ENCODE measurements at places on chromosomes 12 and 14.
A peak's percentile ranks its signal among the peaks of the same experiment; 100 is the strongest.

- DNase-seq = no peak
These were observed 25.7 kb downstream of the ALKBH1 start for GRCh38 chr14:77682158-77682553.

- no peak for DNase-seq
These were observed 75.3 kb upstream of the TMPO start for GRCh38 chr12:98439981-98440581.

- DNase-seq = no peak
These were observed 1.1 kb downstream of the SMIM10L1 start for GRCh38 chr12:11171969-11172675.

GRCh38 chr14:22314183-22314820 is 274.7 kb downstream of the DAD1 start:
- peak; percentile 66 for DNase-seq

DNA sequence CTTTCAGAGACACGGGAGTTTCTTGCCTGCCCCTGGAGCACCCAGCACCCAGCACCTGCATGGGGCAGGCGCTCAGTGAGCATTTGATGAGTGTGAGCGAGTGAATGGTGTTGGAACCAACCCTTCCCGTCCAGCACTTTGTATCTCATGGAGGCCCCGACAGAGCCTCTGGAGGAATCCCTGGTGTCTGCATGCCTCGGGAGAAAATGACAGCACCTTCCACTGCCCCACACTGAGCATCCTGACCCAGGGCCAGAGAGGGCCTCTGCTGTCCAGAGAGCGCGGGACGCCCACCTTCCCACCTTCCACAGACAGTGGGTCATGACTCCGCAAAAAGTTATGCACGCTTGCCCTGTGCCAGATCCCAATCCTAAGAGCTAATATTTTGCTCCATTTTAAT is 103.0 kb upstream of the BCL11B start:
- DNase-seq = no peak

DNA sequence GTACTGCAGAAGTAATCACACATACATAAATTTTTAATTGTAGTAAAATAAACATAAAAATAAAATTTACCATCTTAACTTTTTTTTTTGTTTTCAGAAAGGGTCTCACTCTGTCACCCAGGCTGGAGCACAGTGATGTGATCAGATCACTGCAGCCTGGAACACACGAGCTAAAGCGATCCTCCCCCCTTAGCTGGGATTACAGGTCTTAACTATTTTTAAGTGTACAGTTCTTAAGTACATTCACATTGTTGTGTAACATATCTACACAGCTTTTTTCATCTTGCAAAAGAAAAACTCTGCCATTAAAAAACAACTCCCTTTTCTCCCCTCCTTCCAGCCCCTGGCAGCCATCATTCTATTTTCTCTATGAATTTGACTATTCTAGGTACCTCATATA is 92.3 kb downstream of the PPP1R12A start:
- no peak for DNase-seq

DNA sequence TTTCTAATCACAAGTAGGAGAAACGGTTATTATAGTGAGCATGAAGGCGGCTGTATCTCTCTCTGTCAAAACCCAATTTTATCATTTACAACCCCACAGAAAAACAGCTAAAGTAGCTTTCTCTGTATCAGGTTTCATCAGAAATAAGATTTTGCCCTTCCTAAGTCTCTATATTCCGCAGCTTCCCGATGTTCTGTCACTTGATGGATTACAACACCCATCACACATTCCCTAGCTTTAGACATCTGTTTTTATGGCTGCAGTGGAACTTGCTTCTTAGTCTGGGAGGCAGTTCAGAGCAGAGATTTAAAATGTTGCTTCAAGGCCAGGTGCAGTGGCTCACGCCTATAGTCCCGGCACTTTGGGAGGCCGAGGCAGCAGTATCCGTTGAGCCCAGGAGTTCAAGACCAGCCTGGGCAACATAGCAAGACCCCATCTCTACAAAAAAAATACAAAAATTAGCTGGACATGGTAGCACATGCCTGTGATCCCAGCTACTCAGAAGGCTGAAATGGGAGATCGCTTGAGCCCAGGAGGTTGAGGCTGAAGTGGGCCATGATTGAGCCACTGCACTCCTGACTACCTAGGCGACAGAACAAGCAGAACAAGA is 27.6 kb upstream of the FOXN3 start:
- DNase-seq = no peak

- no peak for DNase-seq
These were observed 41.9 kb upstream of the ZFP36L1 start for GRCh38 chr14:68834816-68835215.

GRCh38 chr12:116474331-116474730 is 84.8 kb upstream of the MAP1LC3B2 start:
- DNase-seq = no peak

DNA sequence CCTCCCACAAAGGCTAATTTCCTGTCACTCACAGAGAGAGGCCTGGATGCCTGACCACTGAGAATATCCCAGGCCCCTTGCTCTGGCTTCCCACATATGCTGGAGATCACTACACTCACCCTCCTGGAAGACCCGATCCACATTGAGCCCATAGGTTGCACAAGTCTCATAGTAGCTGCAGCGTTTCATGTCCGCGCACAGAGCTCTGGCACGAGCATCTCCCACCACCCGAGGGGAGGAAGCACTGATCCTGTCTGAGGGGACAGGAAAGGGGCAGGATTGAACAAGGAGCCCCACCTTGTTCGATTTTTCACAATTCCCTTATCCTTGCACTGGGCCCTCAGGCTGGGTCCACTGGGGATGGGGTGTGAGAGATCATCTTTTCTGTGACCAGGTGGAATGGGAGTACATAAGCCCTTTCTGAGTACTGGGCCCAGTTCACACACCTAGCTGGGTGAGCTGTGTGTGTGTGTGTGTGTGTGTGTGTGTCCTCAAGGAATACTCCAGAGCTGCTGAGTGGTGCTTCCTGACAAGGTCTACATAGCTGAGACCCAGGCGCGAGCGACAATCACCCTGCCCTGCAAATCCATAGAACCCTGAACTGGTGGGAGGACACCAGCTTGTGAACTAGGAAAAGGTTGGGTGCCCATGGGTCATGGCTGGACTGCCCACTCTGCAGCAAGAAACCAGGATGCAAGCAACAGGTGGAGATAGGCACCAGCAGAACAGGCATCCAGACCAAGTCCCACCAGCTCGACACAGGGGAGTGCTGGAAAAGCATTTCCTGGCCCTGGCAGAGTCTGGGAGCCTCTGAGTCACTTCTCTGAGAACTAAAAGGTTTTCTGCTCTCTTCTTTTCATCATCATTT is 5.6 kb downstream of the AGAP2 start:
- DNase-seq = no peak

DNA sequence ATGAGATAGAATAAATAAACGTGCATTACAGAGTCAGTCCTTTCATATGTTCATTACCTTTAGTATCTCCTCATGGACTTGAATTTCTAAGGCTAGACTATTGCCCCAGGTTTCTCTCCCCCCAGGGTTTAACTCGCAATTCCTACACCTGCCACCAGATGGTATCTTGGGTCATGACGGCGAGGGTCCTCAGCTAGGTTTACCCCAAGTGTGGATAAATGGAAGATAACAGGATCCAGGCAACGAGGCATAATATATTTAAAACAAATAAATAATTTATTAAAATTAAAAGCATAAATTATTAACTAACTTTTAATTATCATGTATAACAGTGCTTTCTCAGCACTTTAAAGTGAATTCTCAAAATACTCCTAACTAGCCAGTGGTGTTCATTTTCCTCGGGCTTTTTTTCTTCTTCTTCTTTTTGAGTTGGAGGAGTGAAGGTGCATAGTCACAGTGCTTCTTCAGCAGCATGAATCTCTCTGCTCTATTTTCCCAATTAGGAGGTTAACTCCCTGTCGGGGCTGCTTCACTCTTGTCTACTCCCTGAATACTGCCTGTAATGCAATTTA is 243.5 kb upstream of the CAND1 start:
- peak; percentile 83 for DNase-seq

- peak; percentile 81 for DNase-seq
These were observed at the start of gene PLBD1 for GRCh38 chr12:14567351-14568162. PLBD1 (minus strand) TSS chr12:14567883; CDS start chr12:14567696, 187 bp downstream.

- peak; percentile 84 for DNase-seq
These were observed 760 bp downstream of the ACTN1 start for GRCh38 chr14:68978172-68978911.

DNA sequence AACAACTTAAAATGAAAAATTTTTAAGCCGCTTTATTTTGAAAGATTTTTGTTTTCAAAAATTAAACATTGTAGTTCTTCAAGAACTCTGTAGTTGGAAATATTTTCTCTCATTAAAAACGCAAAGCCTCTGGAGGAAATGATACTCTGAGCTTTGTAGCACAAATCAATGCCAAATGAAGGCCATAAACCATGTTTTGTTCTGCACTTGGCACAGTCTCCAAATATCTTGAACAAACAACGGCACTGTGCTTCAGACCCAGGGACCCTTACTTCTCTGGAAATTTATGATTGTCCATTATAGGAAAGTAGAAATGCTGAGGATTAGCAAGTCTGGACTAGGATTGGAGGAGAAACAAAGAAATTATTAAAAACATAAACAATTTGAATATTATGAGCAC is 160.8 kb upstream of the BMP4 start:
- no peak for DNase-seq

GRCh38 chr12:70583251-70583650 is 54.0 kb downstream of the PTPRB start:
- DNase-seq = no peak

DNA sequence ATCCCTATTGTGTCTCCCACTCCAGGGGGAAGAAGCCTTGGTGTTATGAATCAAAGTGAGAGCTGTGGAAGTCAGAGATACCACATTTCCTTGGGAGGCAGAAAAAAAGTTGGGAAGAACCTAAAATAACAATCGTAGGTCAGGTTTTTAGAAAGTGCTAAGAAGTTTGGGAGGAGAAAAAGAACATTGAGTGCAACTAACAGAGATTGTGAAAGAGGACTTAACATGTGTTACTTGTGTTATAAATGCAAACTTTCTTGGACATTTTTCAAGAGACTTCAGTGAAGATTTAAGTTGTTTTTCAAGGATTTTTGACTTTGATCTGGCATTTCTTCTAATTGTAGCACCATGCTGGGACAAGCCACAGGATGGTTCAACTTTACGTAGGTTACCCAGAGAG is 7.8 kb upstream of the ERP27 start:
- no peak for DNase-seq

DNA sequence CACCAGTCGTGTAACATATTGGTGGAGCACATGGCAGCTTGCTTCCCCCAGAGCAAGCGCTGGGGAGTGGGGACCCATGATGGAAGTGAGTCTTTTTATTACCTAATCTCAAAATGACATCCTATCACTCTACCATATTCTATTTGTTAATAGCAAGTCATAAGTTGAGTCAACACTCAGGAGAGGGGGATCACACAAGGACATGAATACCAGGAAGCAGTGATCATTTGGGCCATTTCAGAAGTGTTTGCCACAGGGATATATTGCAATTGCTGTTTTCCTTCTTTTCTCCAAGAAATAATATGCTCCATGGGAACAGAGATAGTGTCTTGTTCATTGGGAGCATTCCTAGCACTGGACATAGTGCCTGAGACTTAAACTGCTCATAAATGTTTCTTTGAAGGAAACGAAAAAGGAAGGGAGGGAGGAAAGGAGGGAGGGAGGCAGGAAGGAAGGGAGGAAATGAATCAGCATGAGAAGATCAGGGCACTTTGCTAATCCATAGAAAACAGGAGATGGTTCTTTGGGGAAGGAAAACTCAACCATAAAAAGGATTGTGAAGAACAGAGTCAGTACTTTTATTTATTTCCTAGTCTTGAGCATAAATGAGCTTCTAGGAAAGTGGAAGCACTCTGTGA is 39.2 kb upstream of the EEA1 start:
- DNase-seq = no peak

GRCh38 chr12:52584156-52584682 is 10.6 kb upstream of the KRT74 start:
- no peak for DNase-seq

- DNase-seq = no peak
These were observed 851 bp downstream of the YLPM1 start for GRCh38 chr14:74763803-74764531.

DNA sequence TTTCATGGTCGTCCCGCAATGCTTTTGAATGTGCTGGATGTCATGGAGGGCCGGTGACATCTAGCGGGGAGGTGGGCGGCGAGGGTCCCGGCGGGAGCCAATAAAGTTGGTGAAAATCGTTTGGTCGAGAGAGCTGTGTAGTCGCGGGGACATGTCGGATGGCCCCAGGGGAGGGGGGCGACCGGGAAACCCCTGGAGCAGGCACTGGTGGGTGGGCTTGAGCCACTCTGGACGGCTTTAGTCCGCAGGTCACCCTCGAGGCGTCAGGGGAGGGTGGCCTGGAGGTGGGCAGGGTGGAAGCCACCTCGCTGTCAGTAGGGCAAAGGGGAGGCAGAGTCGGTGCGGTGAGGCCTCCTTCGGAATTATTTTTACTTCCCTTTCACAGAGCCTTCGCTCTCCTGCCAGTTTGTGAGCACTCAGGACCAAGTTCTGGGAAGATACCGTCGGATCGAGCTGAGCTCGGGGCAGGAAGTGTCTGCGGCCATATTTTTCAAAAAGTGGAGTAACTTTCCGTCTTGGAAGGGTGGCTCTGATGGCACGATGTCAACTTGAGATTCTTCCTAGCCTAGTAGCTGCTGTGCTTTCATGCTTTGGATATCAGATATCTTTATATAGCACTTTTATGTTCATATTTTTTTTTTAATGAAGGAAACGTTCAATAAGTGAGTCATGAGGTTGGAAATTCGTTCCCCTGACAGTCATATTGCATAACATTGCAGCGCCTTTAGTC is 28.2 kb downstream of the WBP11 start:
- DNase-seq = peak; percentile 34

- DNase-seq = no peak
These were observed 42.9 kb downstream of the WNK1 start for GRCh38 chr12:795305-795704.

DNA sequence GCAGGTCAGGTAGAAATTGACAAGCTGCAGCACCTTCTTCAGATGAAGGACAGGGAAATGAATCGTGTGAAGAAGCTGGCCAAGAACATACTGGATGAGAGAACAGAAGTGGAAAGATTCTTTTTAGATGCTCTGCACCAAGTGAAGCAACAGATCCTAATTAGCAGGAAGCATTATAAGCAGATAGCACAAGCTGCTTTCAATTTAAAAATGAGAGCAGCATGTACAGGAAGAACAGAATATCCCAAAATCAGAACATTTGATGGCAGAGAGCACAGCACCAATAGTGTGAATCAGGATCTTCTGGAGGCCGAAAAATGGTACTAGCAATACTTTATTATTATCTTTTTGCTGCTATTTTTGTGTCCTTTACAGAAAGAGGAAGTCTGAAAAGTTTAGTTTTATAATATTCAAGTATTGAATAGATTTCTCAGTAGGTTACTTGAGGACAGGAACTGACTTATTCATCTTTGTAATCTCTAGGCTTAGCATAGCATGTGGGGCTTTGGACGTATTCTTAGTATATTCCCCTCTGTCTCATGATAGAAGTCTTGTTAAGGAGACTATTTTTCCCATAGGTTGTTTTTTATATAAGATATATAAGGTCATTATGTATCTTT is 30.8 kb downstream of the BBOF1 start:
- DNase-seq = no peak

- no peak for DNase-seq
These were observed 558.6 kb downstream of the DIO2 start for GRCh38 chr14:79652513-79653307.
